Activated CD8-positive, alpha-beta T cell treated with anti-CD3 and anti-CD28 coated beads for 36 hours (primary cell): ENCODE measurements at places on chromosomes 12 and 14.
A peak's percentile ranks its signal among the peaks of the same experiment; 100 is the strongest.

DNA sequence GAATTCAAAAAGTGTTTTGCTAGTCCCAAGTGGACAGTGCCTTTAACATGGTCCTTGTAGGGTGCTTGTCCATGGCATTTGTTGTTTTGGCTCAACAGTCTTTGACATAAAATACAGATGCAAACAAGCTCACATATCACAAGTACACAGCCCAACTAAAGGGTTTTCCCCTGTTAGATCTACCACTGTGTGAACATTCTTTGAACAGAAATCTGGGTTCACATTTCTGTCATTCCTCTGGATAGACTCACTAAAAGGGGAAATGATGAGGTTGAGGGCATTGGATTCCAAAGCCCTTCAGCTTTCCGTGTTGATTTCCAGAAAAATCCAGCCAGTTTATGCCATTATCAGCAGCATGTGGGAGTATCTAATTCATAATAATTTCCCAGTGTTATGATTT lies 54.1 kb downstream of the EP400 start:
- DNase-seq = no peak

DNA sequence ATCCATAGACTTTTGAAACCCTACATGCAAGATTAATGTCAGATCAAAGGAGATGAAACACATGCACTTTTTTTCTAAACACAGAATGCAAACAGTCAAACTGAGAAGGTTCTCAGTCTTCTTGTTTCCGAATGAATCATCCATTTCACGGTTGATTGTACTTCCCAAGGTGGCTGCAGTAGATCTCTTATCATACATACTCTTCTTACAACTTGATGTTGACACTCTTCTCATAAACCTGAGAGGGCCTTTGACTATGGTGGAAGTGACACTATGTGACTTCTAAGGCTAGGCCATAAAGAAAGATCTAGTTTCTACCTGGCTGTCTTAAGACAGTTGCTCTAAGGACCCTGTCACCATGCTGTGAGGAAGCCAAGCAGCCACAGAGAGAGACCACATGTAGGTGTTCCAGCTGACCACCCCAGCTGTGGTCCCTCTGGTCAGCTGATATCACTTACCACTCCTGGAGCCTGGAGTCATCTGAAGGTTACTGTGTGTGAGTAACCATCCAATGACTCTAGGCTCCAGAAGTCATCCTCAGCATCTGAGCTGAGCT lies 67.2 kb upstream of the HMGA2 start:
- DNase-seq = peak; percentile 57

GRCh38 chr12:54443446-54443845 lies 24.4 kb upstream of the ITGA5 start:
- DNase-seq = no peak

GRCh38 chr12:12715128-12715458 lies 2.1 kb upstream of the CDKN1B start:
- no peak for DNase-seq

DNA sequence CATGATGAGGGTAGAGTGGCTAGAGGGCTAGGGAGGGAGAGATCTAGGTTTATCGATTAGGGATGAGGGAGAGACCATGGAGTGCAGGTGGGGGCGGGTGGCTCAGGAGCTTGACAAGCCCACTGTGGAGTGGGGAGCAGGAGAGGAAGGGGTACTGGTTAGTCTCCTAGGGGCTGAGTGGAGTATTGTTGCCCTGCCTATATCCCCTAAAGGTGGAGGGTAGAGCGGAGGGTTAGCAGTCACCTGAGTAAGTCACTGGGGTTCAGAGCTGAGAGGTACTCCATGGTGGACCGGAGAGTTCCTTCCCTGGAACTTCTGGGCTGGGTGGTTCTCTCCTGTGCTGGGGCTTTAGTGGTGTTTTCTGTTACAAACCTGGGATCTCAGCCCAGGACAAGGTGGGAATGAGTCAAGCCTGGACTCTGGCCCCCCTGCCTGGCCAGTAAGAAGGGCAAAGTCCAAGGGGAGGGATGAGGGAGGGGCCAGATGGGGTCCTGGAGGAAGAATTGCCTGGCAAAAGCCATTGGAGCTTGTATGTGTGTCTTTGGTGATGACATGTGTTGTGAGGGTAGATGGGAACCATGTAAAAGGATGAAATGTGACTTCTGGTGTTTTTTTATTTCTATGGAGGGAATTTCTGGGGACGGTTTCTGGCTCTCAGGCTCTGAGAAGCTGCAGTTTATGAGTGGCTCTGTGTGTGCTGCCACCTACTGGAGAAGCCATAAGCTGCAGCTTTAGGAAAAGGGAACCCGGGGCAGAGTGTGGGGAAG lies at the start of gene CIDEB:
CIDEB (minus strand) TSS at position 403 of the 767 bp plus-strand sequence; CDS start at position 284, 119 bp downstream.
- peak; percentile 69 for DNase-seq

DNA sequence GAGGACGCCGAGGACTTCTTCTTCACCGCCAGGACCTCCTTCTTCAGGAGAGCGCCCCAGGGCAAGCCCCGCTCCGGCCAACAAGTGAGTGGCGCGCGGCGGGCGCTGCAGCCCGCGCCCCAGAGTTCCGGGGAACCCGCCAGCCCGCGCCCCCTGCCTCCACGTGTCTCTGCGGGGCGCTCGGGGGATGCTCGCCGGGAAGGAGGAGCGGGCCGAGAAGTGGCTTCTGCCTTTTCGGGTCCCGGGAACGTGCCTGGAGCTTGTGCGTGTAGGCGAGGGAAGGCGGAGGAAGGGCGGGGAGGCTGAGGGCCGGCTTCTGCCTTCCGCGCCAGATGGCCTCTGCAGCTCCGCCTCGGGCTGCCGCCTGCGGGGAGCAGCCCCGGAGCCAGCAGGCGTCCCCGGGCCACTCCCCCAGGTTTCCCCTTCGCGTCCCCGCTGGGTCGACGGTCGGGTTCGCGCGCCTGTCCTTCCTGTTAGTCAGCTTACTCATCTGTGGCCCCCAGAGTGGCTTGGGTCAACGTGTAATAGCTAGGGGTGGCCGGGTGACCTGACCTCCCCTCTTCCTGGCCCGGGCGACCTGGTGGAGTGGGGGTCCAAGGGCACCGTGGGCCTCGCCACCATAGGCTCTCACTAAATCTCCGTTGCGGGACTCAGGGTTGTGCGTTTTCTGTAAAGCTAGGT lies 505 bp downstream of the RASSF3 start:
- peak; percentile 84 for DNase-seq

DNA sequence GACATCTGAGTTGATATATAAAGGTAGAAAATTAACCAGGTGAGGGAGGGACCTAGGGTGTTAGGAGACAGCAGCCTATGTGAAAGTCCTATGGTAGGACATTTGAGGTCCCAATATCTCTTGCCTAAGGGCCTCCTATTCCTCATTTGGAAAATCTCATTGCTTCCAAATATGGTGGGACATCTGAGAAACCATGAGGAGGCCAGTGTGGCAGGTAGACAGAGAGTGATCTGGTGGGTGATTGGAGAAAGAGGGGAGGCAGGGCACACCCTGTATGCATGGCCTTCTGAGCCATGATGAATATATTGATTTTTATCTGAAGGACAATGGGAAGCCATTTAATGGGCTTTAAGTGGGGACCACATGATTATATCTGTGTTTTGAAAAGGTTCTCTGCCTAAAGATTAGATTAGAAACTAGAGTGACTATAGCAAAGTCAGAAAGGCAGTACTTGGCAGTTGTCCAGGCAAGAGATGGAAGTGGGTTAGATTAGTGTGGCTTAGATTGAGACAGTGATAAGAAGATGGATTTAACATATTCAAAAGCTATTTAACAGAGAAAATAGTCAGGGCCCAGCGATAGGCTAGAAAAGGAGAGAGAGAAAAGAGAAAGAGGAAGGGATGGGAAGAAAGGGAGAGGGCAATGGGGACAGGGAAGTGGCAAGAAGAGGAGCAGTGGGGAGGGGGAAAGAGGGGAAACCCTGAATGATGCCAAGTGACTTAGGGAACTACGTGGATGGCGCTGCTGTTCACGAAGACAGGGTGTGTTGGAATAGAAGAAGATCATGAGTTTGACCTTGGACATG lies 237.2 kb upstream of the SRRM4 start:
- DNase-seq = no peak

- DNase-seq = no peak
Observed at GRCh38 chr12:27064397-27065342, 17.7 kb downstream of the C12orf71 start.

DNA sequence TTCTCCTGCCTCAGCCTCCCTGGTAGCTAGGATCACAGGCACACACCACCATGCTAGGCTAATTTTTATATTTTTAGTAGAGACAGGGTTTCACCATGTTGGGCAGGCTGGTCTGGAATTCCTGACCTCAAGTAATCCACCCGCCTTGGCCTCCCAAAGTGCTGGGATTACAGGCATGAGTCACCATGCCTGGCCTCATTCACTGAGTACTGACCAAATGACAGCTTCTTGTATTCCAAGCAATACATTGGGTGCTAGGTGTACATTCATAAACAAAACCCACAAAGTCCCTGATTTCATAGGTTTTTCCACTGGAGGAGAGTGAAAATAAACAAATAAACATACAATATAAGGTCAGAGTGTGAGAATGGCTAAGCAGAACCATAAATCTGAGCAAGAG lies 136.3 kb downstream of the HELB start:
- DNase-seq = no peak
